Nucleus accumbens (tissue), 56 donors: ENCODE measurements at places on chromosomes 13 and 19.

- DNase-seq: no peak
Observed at GRCh38 chr13:31282741-31283455, 83.1 kb downstream of the B3GLCT start.

- no peak for DNase-seq
Observed at GRCh38 chr13:106099765-106100164, 435.7 kb downstream of the EFNB2 start.

DNA sequence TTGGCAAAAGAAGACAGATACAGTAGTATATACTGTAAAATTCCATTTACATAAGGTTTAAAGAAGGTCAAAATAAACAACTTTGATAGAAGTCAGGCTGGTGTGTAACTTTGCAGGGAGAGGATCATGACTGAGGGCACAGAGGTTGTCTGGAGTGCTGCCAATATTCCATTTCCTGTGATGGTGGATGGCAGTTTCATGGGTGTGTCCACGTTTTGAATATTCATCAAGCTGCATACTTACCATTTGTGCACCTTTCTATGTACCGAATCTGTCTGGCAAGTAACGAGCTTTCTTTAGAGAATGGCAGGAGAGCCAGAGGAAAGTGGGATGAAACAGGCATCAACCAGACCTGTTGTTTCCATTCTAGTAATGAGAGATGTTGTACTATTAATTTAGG is 420.5 kb upstream of the HTR2A start:
- DNase-seq: no peak

DNA sequence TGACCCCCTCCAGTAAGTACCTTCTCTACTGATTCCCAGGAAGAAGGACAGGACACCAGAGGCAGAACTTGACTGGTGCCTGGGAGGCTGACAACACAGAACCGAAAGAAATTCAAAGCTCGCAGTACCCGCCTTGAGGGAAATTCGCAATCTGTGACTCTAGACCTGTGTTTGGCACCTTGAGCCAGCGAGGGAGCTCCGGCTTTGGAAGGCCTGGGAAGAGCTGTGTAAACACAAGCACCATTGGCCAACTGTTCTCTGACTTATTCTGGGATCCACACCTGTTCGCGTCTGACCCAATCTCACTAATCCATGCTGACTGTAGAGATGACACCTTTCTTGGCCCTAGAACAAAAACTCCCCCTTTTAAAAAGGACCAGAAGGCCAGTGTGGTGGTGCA is 50.7 kb downstream of the CEBPG start:
- no peak for DNase-seq

DNA sequence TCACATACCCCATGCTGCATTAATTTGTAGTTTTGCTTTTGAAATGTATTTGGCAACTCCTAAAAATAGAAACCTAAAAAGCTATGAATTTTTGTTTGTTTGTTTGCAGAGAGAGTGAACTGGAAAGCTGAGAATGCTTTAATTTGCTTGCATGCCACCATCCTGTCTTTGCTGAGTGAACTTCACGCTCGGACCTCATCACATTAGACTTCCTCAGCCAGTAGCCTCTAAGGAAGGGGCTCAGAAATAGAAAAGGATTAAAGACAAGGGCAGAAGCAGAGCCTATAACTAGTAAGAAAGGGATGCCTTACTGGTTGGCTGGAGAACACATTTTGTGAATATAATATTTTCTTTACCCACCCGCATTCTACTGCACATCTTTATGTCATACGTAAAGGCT is 275.1 kb downstream of the DCLK1 start:
- DNase-seq: no peak

DNA sequence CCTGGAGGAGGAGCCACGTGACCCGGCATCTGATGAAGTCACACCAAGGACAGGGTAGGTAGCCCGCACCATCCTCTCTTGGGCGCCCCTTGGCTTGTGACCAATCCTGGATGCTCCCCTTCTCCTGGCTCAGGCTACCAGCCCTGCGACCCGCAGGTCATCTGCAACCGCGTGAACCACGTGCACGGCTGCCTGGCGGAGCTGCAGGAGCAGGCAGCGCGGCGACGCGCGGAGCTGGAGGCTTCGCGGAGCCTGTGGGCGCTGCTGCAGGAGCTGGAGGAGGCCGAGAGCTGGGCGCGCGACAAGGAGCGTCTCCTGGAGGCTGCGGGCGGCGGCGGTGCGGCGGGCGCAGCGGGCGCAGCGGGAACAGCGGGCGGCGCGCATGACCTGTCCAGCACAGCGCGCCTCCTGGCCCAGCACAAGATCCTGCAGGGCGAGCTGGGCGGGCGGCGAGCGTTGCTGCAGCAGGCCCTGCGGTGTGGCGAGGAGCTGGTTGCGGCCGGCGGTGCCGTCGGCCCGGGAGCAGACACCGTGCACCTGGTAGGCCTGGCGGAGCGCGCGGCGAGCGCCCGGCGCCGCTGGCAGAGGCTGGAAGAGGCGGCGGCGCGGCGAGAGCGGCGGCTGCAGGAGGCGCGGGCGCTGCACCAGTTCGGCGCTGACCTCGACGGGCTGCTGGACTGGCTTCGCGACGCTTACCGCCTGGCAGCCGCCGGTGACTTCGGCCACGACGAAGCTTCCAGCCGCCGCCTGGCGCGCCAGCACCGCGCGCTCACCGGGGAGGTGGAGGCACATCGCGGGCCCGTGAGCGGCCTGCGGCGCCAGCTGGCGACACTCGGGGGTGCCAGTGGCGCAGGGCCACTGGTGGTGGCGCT is 45.9 kb downstream of the SPTBN4 start:
- no peak for DNase-seq

DNA sequence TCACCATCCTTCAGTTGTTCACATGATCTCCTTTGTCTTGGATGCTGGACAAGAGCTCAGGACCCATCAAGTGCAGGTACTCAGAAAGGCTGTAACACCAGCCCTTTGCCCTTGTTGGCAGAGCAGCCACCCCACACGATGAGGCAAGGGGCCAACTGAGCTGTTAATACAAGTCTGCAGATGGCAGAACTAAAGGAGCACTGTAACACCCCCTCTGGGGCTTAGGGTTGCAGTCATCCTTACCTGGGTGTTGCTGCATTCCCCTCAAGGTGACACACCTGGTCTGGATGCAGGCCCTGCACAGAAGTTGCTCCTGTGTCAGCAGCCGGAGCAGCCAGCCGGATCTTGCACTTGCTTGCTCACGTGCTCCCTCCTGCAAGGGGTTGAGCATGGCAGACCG is 52.0 kb downstream of the STARD13 start:
- DNase-seq: no peak

DNA sequence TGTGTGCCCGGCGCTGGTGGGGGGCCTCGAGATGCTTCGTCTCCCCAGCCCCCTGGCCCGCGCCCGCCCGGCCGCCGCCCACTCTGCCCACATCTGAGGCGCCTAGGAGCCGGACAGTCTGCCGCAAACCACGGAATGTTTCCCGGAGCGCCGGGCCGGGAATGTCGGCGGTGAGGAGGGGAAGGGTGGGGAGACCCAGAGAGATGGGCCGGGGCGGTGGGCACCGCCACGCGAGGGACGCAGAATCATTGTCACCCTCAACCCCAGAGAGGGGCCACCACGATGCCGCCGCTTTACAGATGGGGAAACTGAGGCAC is 46.1 kb upstream of the NFIC start:
- no peak for DNase-seq

DNA sequence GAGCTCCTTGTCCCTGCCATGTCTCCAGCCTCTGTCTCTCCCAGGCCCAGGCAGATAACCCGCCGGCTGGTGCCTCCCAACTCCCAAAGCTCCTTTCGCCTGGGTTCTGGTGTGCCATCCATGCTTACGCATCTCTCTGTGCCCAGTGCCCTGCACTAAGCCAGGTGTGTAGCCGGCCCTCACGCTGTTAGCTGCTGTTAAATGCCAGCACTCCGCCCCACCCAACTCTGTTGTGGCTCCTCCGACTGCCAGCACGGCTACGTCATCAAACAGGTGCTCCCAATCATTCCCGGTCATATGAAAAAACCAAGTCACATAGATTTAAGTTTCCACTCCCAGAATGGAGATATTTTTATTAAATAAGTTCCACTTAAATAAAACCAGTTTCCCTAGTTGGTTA is 7.0 kb upstream of the HSPH1 start:
- no peak for DNase-seq

DNA sequence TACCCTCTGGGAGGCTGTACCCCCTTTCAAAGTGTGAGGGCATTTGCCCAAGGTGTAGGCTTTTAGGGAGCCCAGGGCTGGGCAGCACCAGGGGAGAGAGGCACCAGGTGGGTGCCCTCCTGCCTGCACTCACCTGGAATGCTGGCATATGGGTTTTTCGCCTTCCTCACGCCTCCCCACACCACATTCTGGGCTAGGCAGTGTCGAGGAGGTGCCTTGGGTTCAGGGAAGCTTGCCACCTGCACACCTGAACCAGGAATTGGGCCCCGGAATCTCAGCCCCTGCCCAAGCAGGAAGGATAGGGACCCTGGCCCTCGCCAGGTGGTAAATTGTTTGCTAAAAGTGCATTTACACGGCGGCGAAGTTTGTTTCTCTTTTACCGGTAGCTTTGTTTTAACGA is 5.1 kb upstream of the TSHZ3 start:
- DNase-seq: no peak

- DNase-seq: no peak
Observed at GRCh38 chr13:60922576-60923231, 492.9 kb downstream of the PCDH20 start.

DNA sequence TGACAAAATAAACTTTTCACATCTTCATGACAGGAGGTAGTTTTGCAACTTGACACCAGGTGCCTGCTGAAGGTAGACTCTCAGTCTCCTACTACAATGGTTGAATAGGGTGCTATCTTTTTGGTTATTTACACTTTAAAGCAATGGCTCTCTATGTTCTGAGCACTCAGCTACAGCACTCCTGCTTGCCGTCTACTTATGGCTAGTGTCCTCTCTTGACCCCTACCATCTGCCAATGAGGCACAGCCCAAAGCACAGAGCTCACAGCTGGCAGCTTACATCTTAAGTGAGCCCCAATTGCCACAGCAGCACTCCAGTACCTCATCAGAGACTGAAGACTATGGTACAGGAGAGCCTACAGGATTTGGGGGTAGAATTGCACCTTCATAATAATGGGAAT is 11.4 kb downstream of the ZNF708 start:
- DNase-seq: no peak

DNA sequence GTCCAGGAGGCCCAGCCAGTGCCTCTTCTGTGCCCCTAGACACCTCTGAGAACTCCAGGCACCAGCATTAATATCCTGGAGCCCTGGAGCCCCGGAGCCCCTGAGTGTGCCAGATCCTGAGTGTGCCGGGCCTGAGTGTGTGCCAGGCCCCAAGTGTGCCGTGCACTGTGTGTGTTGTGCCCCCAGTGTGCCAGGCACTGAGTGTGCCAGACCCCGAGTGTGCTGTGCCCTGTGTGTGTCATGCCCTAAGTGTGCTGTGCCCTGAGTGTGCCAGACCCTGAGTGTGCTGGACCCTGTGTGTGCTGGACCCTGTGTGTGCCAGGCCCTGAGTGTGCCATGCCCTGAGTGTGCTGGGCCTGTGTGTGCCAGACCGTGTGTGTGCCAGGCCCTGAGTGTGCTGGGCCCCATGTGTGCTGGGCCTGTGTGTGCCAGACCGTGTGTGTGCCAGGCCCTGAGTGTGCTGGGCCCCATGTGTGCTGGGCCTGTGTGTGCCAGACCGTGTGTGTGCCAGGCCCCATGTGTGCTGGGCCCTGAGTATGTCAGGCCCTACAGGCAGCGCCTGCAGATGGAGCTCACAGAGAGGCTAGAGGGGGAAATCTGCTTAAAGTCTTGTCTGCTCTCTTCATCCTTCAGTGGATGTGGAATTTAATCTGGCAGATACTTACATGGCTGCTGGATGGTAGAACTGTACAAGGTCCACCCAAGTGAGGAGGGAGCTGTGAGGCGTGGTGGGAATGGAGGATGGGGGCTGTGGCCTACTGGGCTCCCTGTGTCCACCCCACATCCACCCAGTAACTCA is 53.9 kb downstream of the C13orf46 start:
- no peak for DNase-seq

- DNase-seq: no peak
Observed at GRCh38 chr13:90454002-90454636, 893.4 kb upstream of the MIR17HG start.

- no peak for DNase-seq
Observed at GRCh38 chr13:26562512-26562890, 5.0 kb downstream of the WASF3 start.

- no peak for DNase-seq
Observed at GRCh38 chr13:40340368-40341095, 325.9 kb downstream of the FOXO1 start.

- no peak for DNase-seq
Observed at GRCh38 chr19:3006075-3006767, 22.9 kb downstream of the TLE2 start.

GRCh38 chr19:50458396-50459066 is 17.8 kb upstream of the EMC10 start:
- no peak for DNase-seq

DNA sequence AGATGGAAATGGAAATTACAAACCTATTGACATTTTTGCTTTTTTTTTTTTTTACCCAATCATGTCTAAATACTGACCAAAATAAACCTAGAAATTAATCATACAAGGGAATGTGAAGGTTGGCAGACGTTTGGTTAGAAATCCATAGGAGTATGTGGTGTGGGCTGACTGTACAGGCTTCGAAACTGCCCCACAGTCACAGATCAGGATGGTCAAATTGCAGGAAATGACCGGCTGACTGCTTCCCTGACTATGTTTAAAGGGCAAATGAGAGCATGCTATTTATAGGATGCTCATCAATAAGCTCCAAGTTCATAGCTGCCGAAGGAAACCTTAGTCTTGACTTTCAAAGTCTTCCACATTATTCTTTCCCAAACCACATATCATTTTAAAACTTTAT is 118.4 kb downstream of the COG6 start:
- no peak for DNase-seq

- no peak for DNase-seq
Observed at GRCh38 chr13:100398360-100398759, 190.2 kb downstream of the GGACT start.

DNA sequence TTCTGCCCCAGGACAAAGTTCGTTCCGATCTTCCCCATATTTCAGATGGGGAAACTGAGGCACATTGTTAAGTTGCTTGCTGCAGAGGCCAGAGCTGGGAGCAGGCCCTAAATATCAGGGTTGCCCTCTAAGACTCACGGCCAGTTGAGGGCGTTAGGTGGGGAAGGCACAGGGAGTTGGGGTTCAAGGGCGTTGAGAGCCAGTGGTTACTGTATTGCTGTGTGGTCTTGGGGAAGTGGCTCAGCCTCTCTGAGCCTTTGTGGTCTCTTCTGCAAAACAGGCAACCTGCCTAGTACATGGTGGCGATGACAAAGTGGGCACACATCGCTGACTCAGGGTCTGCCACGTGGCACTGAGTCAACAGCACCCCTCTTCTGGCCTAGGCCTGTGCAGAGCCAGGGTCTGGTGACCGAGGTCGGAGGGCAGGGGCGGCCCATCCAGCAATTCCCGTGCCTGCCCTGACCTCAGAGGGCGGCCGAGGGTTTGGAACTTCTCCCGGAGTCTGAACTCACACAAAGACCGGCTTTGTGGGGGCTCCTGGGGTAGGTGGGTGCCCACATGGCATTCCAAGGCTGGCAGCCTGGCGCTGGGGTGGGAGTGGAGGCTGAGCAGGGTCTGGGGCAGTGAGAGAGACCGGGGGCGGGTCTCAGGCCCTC is 10.2 kb downstream of the TNFAIP8L1 start:
- no peak for DNase-seq

GRCh38 chr19:41364524-41365391 is 809 bp upstream of the B9D2 start:
- no peak for DNase-seq

GRCh38 chr13:28318496-28318895 is 176.4 kb downstream of the FLT1 start:
- no peak for DNase-seq

GRCh38 chr13:86608701-86609100 is 809.5 kb upstream of the SLITRK6 start:
- DNase-seq: no peak
